CD4-positive, alpha-beta T cell treated with Interleukin-4 for 1 hour (primary cell): ENCODE measurements at places on chromosomes 16 and 17.

DNA sequence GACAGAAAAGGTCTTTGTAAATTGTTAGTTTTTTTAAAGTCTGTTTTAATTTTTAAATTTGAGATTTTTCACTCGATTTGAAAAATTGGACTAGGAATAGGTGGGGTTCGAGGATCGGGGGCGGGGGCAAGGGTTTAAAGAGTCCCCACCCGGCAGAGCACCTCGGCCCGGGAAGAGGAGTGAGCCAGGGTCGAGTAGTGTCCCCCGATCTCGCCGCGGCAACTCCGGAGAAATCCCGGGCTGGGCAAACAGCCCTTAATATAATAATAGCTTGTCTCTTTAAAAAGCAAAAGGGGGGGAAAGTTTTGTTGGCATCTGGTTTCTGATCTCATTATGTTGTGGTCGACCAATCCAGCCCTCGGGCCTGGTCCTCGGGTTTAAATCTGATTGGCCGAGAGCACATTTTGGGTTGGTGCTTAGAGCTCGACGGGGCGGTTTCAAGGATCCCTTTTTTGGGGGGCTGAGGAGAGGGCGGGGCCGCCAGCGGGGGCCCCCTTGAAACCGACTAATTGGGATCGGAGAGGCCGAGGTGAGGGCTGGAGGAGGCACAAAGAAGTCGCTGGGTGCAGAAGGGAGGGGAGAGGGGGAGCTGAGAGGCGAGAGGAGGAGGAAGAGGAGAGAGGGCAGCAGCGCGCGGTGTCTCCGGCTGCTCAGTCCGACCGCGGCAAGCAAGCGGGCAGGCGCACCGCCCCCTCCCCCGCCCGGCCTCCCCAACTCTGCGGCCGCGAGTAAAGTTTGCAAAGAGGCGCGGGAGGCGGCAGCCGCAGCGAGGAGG, at the start of gene FZD2:
TSS of gene FZD2 (plus strand) at position 653 of the 775 bp plus-strand sequence. CDS start 205 bp downstream, outside the sequence.
- DNase-seq: peak; percentile 77

DNA sequence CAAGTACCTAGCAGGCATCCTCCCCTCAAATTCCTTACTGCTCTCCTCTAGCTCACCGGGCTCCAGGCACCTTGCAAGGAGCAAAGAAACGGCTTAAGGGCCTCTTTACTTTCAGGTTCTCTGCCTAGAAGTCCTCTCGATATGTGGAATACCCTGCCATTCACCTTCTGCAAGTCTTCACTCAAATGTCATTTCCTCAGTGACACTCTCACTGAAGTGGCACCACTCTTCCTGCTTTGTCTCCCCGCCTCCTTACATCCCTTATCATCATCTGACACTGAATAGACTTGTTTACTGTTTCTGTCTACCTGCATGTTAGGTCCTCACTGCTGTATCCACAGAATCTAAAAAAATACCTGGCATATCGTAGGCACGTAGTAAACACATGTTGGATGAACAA, 947 bp downstream of the SLC7A6OS start:
- DNase-seq: no peak

DNA sequence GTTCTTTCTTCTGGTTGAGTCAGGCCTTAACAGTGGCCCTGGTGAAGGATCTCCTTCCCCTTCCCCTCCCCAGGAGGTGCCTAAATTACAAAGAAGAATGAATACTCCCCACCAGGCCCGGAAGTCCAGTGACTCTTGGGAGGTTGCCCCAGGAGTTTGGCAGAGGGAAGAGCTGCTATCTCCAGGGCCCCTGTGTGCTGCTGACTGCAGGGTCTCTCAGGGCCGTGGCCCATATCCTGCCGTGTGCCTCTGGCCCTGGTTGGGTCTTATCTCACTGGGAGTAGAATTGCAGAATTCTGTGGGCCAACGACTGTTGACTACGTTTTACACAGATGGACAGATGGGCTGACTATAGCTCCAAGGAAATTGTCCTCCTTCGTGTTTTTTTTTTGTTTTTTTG, 28.0 kb downstream of the AKAP1 start:
- DNase-seq: no peak

DNA sequence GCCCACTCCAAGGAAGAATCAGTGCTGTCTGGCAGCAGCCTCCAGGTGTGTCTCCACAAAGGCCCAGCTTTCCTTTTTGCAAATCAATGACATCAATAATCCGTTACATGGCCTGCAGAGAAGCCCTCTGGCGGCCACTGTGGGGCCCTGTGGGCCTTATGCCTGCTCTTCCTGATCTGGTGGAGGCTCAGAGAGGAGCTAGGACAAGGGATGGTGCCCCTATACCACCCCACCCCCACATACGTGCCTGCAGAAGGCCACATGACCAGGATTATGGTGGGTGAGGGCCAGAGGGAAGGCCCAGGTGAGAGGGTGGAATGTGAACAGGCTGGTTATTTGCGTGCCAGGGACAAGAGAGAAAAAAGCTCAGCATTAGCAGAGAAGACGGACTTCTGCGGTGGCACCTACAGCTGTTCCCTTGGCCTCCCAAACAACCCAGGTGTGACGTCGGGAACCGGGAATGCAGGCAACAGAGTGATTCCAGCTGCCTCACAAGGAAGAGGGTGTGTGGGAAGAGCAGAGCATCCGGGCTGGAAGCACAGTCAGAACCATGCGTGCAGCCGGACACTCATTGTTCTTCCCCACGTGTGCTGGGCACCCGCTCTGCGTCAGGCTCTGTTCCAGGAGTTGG, 22.5 kb downstream of the EIF4A3 start:
- no peak for DNase-seq

DNA sequence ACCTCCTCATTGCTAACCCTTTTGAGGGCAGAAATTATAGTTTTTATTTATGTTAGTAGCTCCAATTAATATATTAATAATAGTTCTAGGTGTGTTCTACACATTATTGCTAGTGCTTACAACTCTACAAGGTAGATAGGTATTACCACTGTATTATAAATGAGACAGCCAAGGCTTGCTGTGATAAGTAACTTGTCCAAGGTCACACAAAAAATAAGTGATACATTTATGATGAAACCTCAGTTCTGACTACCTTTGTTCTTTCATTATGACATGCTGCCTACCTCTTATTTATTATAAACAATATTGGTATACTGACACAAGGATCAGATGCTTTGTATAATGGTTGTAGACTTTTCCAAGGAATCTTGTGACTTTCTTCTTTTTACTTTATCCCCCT, 41.2 kb downstream of the NFAT5 start:
- no peak for DNase-seq

- DNase-seq: no peak
These were observed 191.4 kb downstream of the CYLD start for GRCh38 chr16:50933262-50933661.

GRCh38 chr17:68296217-68297191, 5.2 kb downstream of the ARSG start:
- peak; percentile 81 for DNase-seq

DNA sequence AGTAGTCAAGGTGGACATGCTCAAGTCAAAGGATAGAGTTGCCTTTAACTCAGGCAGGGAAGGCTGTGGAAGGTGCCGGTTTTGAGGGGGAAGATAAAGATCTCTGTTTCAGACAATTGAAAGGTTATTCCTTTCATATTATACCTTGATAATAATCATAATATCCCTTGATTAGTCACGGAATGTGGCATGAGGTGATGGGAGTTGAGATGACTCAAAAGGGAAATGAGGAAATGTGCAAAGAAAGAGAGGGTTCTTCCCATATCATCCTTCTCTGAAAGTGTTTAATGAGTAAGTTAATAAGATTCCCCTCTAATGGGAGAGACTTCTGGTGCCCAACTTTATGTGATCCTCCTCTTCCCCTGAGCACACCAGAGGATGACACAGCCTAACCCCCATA, 43.1 kb upstream of the HS3ST2 start:
- DNase-seq: no peak

GRCh38 chr16:84557059-84557458, 52.6 kb upstream of the MEAK7 start:
- DNase-seq: no peak

DNA sequence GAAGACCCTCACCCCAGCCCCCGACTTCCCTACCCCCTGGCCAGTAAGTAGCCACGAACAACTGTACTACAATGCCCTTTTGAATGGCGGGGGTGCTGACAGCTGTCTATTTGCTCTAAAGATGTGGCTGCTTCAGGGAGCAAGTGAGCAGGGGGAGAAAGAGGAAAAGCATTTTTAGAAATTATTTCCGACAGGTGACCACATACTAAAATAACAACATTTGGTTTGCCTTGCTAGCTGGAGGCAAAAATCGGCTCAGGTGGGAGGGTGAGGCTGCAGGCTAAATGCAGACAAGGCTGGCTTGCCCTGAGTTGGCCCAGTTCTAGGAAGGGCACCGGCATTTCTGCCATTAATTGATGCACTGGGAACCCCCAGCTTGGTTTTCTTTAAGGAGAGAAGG, 188.5 kb downstream of the XYLT1 start:
- DNase-seq: no peak

DNA sequence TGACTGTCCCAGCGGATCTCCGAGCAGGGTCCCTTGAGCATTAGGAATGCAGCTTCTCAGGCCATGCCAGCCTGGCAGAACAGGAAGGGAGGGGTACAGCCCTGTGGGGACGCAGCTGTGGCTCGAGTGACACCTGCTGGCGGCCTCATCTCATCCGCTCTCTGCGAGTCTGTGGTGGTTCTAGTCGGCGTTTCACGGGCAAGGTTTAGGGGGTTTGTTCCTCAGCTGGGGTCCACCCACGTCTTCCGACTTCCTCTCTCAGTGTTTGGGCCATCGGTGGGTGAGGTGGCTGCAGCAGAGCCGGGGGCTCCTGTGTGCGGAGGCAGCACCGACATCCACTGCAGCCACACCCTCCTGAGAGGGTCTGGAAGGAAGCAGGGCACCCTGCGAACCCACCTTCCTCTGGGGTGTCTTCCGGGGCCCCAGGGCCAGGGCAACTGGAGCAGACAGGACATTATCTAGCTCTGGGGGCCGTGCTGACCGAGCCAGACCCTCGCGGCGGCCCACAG, 33.3 kb downstream of the JPH3 start:
- DNase-seq: peak; percentile 68

- DNase-seq: no peak
These were observed 7.8 kb downstream of the HIC1 start for GRCh38 chr17:2062571-2063183.

DNA sequence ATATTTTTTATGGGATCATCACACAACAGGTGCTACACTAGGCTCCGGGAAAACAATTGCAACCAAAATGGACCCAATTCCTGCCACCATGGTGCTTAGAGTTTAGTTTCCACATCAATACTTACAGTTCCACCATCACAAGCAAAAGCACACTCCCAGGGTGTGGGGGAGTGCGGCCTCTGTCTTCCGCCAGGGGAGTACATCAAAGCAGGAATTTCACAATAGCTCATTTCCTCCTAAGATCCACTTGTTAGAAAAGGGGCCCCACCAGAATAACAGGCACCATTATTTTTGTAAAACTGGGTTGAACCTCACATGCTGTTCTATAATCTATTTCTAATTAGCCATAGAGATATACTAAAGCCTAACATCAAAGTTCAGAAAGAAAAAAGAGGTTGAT, 44.3 kb upstream of the PSMD7 start:
- no peak for DNase-seq

DNA sequence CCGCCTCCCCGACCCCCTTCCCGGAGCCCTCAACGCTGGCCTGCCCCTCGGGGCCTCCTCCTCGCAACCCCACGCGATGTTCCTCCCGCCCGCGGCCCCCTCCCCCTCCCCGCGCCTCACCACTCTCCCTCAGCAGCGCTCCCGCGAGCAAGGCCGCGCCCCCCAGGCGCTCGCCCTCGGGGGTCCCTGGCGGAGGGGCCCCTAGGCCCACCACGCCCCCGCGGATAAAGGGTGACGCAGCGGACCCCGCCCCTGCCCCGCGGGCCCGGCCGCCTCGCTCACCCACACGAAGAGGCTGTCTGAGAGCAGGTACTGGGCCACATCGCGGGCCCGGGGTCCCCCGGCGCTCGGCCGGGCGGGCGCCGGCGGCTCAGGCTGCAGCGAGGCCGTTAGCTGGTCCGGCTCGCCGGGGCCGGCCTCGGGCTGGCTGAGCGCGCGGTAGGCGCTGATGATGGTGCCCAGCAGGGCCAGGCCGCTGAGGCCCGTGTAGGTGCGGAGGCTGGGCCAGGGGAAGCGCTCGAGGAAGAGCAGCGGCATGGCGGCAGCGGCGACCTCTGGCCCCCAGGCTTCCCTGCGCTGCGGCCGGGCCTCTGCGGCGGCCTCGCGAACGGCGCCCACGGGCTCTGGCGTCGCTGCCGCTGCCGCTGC, 430 bp downstream of the AMFR start:
- DNase-seq: peak; percentile 12

DNA sequence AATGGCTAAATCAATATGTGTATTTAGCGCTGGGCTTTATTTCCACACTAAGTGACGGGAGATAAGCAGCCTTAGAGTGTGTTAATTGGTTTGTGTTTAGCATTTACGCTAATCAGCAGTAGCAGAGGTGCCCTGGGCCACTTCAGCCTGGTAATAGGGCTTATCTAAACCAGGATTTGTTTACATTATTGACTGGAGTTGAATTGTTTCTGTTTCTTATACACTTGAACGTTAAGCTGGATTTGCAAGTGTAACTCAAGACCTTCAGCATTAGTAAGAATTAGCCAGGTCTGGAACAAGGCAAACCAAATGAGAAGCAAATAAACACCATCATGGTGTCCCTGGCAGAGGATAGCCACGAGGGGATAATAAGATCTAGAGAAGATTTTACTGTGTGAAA, 313.6 kb downstream of the HS3ST4 start:
- no peak for DNase-seq

DNA sequence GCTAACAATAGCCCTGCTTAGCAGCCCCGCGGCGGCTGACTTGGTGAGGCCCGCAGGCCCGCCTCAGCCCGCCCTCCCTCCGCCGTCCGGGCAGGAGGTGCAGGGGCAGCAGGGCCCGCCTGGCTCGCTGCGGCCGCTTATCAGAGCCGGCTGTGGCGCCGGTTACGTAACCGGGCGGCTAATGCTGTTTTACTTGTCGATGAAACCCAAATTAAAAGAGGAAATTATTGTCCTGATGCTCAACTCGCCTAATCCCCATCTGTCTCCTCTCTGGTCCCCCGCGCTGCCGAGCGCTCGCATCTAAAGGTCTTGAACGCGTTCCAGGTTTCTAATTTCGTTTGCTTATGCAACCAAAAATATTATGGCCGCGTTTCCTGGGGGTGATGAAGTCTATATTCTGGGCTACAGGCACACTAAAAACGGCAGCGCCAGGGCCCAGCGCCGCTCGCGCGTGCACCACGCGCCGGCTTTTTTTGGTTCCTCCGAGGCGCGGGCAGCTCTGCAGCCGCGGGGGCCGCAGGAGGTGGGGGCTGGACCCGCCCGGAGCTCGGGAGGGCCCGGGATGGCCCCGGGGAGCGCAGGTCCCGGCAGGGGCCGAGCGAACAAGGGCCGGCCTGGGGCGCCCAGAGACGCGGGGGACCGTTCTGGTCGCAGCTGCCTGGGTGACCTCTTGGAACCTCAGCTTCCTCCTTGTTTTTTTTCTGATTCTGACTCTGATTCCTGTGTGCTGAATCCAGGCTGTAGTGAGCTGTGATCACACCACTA, 65.2 kb upstream of the TOB1 start:
- DNase-seq: peak; percentile 52

DNA sequence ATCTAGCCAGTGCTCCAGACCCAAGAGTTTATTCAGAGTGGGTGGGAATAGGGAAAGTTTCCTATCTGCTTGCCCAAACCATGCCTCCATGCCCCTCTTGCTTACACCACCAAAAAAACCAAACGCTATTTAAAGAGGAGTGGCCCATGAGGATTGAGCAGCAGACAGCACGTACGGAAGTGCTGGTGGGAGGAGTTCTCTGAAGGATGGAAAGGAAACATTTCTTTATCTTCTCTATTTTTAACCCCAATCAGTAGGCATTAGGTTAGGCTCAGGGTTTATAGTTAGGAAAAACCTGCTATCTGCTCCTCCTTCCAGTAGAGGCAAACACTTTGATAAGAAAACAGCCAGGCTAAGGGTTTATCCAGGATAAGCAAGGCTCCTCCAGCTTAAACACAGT, 235.3 kb downstream of the ZFHX3 start:
- DNase-seq: no peak
